Caki2 (cell line): ENCODE measurements at places on chromosomes 3 and 15.

DNA sequence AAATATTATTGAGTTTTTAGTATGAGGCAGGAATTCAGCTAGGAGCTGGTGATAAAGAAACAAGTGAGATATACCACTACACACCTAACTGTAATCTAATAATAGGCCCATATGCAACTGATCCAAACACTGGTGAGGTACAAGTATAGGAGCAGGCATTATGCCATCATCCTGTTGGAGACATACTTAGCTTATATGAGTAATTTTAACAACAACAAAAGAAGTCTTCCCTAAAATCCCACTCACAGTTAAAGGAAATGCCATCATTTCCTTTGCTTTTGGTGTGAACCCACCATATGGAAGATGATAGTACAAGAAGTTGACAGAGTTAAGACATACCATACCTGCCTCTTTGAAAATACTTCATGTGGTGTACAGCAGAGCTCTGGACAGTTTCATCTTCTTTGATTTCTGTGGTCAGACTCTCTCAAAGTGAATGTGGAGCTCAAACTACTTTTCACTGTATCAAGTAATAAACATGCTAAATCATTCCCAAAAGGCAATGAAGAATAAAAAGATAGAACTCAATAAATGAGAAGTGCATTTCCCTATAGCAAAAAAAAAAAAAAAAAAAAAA lies 85.5 kb downstream of the CD200R1L start:
- DNase-seq: no peak

- DNase-seq: no peak
These were observed 208.4 kb upstream of the CD96 start for GRCh38 chr3:111333642-111334041.

DNA sequence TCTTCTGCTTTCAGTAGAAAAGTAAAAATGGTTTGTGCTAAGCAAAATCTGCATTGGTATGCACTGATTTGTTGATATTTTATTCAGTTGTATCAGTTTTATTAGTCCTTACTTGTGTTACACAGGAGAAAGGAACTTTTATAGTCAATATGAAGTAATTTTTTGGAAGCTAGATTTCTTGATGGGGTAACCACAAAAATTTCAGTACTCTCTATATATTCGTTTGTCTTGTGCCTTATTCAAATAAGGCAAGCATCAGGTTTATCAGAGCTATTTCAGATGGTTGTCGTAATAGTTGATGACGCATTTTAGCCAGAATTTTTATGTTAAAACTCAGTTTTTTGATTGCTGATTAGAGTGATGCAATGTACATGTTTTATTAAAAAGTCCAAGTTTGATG lies 50.7 kb upstream of the NIPA1 start:
- no peak for DNase-seq

GRCh38 chr15:86316726-86317383 lies 237.2 kb downstream of the AGBL1 start:
- DNase-seq: no peak

DNA sequence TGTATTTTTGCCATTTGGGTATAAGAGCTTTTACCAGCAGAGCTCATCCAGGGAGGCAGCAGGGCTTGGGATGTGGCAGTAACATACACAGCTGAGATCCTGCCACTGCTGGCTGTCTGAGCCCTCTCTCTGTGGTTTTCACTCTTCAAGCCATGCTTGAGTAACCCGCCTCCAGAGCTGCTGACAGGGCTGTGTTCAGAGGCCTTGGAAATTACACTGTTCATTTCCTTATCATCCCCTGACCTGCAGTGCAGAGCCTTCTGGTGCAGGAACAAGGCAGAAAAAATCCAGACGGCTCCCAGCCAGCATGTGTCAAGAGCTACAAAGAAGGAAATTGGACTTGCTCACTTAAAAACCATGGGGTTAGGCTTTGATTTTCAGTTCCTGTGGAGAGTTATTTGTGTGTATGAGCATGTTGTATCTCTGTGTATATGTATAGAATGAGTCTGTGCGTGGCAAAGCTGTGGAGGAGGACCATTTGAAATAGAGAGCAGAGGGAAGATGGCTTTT lies 47.0 kb downstream of the ZNF609 start:
- peak; percentile 84 for DNase-seq

- no peak for DNase-seq
These were observed 121.2 kb upstream of the GAP43 start for GRCh38 chr3:115502128-115502527.

DNA sequence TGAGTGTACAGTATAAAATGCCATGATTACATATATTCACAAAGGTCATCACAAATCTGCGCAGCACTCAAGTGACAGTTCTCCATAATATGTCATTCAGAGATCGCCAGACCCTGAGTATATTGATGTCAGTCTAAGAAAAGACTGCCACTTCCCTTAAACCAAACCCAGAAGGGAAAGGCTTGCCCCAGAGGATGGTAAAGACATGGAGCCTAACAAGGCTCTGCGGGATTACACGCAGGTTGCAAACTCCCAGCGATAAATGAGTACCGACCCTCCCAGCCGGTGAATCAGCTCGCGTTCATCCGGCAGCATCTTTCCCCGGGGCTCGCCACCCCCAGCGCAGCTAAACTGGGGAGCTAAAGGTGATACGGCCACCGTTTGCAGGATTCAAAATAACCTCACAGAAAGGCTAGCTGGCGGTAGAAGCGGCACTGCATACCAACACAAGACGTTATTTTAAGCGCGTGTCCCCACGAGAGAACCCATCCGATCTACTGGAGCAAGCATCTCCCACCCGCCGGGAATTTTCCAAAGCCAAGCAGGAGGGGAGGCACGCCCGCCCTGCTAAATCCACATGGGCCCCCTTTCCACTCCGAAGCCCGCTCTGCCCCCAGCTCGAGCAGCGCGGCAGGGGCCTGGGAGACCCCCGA lies 643 bp downstream of the MYO5A start:
- no peak for DNase-seq

DNA sequence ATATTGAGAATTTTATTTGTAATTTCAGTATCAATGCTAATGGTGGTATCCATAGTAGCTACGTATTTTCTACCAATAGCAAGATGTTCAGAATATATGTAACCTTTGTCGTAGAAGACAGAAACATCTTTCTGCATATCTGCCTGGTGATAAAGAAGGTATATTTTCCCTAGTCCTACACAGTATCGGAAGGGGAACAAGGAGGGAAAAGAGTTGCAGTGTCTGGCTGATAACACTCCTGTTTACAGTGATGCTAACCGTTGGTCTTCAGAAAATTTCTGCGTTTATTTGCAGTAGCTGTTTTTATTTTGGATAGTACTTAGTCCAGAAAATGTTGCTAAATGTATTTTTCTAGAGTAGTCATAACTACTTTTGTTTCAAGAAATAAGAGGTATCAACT lies 25.2 kb downstream of the TSC22D2 start:
- DNase-seq: no peak

DNA sequence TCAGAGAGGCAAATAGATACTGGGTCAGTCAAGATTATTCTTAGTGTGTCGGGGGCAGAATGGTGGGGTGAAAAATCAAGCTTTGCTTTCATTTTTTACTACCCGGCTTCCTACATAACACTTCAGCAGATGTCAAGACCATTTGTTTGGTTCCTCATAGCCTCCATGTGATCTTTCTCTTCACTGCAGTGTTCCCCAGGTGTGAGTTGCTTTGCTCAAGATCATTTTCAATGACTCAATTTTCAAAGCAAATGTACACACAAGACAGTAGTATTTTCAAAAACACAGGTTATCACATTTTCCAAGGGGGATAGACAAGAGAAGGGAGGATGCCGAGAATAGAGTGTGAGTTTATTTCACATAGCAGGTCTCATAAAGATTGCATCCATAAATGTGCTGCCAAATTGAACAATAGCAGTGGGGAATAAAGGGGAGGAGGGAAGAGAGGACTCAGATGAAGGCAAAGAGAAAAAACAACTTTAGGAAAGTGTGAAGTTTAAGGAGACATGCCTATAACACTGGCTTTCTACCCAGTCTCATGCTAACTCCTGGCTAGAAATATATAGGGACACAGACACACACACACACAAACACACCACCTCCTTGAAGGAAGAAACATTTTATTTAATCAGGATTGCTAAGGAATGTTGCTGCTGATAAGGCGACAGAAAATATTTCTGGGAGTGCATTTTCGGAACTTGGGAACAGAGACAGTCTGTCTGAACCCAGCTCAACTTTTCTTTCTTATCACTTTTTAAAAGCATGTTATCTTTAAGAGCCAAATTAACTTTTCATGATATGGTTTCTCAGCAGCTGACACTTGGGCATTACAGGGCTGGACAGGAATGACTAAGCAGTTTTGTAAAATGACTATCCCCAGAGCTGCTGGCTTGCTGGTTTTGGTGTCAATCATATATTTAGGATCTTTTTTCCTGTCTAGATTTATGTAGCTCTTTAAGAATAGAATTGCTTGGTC lies 402.4 kb downstream of the RBMS3 start:
- peak; percentile 54 for DNase-seq

GRCh38 chr3:158769549-158769948 lies 32.3 kb upstream of the MFSD1 start:
- no peak for DNase-seq

- DNase-seq: peak; percentile 69
These were observed 506 bp upstream of the ATP1B3 start for GRCh38 chr3:141875893-141876380.

DNA sequence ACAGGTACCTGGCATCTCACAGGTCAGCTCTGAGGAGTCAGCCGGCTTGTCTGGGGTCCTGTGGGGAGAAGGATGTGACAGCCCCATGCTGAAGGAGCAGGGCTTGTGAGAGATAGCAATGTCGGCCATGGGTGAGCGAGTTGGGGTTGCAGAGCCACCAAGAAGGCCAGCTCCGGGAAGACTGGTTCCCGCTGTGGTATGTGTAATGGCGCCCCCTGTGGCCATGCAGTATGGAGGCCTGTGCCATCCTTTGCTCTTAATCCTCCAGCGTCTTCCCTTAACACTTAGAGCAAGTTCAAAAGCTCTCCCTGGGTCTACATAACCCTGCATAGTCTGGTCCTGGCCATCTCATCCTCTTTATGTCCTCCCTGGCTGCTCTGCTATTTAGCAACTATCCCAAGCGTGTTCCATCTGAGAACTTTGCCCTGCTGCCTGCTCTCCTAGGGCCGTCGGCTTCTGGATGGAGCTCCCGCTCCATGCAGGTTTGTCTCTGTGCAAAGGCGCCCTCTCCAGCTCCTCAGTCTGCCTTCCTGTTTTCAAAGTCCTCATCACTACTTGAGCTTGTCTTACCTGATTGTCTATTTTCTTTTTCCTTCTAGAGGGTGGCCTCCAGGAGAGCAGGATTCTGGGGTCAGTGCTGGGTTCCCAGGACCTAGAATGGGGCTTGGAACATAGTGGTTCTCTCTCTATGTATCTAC lies 40.8 kb upstream of the IQCF6 start:
- DNase-seq: no peak

GRCh38 chr15:94231723-94232468 lies 535 bp downstream of the MCTP2 start:
- no peak for DNase-seq

DNA sequence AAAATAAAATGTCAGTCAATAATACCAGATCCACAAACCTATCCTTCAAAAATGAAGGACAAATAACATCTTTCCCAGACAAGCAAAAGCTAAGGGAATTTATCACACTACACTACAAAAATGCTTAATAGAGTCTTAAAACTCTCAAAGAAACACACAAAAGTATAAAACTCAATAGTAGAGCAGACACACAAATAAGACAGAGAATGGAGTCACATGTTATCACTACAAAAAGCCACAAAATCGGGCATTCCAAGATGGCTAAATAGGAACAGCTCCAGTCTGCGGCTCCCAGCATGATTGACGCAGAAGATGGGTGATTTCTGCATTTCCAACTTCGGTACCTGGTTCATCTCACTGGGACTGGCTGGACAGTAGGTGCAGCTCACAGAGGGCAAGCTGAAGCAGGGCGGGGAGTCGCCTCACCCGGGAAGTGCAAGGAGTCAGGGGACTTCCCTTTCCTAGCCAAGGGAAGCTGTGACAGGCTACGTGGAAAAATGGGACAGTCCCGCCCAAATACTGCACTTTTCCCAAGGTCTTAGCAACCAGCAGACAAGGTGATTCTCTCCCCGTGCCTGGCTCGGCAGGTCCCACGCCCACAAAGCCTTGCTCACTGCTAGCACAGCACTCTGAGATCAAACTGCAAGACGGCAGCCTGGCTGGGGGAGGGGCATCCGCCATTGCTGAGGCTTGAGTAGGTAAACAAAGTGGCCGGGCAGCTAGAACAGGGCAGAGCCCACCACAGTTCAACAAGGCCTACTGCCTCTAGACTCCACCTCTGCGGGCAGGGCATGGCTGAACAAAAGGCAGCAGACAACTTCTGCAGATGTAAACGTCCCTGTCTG lies 46.3 kb downstream of the SENP7 start:
- peak; percentile 39 for DNase-seq

GRCh38 chr3:115100806-115101205 lies 46.3 kb downstream of the ZBTB20 start:
- no peak for DNase-seq

GRCh38 chr3:107674371-107674770 lies 151.6 kb downstream of the BBX start:
- DNase-seq: no peak

DNA sequence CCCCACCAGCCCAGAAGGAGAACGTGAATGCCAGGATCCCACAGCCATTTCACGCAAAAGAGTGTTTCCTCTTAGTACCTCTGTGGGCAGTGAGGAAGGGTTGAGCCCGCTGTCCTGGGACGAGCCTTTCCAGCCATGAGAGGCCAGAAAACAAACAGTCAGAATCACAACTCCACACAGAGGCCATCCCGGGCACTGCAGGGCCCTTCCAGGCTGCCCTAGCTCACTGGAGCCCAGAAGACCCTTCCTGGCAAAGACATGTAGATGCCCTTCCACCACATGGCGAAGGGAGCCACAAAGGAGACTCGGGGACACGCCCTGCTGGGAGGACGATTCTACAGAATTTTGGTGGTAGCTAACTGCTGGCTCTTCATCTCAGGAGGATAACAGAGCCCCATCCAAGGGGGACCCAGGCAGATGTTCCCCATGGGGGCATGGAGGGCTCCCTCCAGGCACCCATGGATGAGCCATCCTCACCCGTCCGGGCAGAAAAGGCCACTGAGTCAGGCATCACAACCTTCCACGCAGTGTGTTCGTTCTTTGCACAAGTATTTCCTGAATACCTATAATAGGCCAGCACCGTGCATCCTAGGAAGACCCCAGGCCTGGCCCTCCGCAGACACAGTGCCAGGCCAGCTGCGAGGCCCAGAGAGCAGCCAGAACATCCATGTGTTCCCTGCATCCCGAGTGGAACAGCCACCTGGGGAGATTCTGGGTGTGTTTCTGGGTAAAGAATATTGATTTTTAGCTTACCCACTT lies 47.2 kb downstream of the SLC12A8 start:
- DNase-seq: peak; percentile 9

GRCh38 chr3:100260081-100260684 lies 609 bp upstream of the TBC1D23 start:
- DNase-seq: no peak

- no peak for DNase-seq
These were observed 274.4 kb downstream of the ADAMTSL3 start for GRCh38 chr15:83928392-83928734.

- DNase-seq: no peak
These were observed 112.2 kb downstream of the CHL1 start for GRCh38 chr3:308597-309321.

- DNase-seq: no peak
These were observed 245.7 kb downstream of the FHIT start for GRCh38 chr3:61005591-61005990.
